Activated naive CD4-positive, alpha-beta T cell treated with anti-CD3 and anti-CD28 coated beads, Interleukin-2, amount 10 ng/mL, durations not matched to agents 7 days and 5 days (primary cell): ENCODE measurements at places on chromosomes 1 and 21.
A peak's percentile ranks its signal among the peaks of the same experiment; 100 is the strongest.

- DNase-seq = no peak
Observed at GRCh38 chr1:14390816-14391215, 207.7 kb upstream of the KAZN start.

GRCh38 chr1:218073062-218073461, 212.0 kb upstream of the RRP15 start:
- no peak for DNase-seq

- no peak for DNase-seq
Observed at GRCh38 chr1:53450225-53450624, 9.0 kb upstream of the DMRTB1 start.

DNA sequence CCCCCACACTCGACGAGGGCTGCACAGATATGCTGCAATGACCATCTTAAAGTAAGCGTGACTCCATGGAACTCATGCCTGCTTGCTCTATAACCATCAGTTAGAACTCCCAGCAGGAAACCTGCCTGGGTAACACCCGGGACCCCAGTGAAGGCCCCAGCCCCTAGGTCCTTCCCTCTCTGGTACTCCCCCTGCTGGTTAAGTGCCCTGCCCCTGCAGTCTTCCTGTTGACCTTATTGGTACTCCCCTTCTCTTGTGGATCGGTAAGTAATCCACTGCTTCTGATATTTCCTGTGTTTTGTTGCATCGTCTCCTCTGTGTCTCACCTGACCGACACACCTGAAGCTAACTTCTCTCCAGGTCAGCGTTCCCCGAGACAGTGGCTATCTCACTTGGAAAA, 104.8 kb upstream of the COG2 start:
- no peak for DNase-seq

DNA sequence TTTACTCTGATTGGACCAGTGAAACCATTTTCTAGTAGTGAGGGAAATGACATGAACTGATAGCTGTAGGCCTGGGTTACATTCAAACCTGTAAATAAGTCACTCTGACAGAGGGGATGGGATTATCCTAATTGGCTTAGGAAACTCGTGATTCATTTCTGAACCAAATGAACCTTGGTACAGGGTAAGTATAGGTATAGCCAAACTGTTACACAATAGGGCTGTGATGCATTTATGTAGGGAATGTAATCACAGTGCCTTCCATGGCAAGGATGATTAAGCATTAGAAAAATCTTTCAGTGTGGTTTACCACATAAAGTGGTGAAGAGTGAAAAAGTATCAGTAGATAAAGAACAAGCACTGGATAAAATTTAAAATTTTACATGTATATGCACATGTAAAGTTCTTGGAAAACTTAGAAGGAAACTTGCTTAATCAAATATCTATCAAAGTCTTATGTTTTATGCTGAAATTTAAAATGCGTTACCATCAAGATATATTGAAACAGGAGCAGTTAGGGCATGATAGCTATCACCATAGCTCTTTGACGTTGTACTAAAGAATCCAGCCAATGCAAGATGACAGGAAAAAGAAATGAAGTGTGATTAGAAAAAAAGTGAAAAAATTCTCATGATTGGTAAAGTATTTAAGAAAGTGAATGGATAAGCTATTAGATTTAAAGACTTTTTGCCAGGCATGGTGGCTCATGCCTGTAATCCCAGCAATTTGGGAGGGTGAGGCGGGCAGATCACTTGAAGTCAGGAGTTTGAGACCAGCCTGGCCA, 63.0 kb downstream of the RABGAP1L start:
- DNase-seq = no peak

DNA sequence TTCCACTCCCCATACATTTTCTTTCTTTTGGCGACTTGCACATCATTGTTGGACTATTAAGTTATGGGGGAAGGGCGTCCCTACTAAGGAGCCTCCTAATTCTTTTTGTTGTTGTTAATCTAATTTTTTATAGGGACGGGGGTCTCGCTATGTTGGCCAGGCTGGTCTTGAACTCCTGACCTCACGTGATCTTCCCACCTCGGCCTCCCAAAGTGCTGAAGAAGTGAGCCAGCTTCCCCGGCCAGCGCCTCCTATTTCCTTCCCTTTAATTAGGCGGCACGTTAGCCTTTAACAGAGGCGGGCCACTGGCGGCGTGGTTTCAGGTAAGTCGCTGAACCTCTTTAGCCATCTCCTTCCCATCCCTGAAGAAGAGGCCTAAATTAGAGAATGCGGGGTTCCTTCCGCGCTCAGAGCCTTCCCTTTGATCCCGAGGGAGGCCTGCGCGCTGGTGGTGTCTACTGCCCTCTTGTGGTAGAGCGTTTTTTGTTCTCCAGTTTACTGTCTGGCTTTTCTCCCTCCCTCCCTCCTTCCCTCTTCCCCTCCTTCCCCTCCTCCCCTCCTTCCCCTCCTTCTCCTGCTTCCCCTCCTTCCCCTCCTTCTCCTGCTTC, 38.1 kb downstream of the TNFRSF9 start:
- peak; percentile 65 for DNase-seq

- DNase-seq = no peak
Observed at GRCh38 chr1:245698860-245699259, 544.1 kb downstream of the KIF26B start.

GRCh38 chr1:78176448-78176847, 130.7 kb downstream of the GIPC2 start:
- DNase-seq = no peak

GRCh38 chr1:53550201-53550741, 91.1 kb downstream of the DMRTB1 start:
- no peak for DNase-seq

GRCh38 chr1:116760487-116760886, 6.3 kb downstream of the CD2 start:
- no peak for DNase-seq

DNA sequence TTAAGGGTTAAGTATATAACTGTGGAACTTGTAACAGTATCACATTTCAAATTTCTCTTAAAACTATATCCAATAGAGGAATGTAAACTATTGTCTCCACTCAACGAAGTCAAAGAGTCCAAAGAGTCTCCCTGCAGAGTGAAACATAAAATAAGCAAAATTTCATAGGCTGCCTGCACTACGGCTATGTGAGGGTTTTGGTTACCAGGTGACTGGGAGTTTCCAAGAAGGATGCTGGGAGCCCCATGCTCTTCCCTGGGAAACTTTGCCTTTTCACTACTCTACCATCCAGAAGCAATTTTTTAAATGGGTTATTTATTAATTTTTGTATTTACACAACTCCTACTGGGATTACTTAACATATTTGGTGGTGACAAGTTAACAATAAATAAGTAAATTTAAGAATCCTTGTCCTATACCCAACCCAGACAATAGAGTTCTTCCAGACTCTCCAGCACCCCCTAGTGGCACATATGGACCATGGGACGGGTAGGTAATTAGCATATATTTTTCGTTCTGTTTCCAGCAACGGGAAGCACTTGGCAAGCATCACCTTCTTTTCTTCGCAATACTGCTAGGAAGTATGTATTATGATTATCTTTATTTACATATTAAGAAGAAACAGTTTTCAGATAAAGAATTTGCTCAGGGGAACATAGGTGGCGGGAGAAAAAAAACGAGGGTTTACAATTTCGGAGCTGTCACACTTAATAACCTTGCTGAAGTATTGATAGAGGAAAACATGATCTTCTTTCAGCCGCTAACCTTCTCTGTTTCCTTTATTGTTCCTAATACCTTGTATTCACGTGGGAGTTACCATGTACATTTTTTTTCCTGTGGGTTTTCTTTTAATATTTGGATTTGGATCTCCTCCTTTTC, 3.5 kb downstream of the FMO2 start:
- peak; percentile 58 for DNase-seq

DNA sequence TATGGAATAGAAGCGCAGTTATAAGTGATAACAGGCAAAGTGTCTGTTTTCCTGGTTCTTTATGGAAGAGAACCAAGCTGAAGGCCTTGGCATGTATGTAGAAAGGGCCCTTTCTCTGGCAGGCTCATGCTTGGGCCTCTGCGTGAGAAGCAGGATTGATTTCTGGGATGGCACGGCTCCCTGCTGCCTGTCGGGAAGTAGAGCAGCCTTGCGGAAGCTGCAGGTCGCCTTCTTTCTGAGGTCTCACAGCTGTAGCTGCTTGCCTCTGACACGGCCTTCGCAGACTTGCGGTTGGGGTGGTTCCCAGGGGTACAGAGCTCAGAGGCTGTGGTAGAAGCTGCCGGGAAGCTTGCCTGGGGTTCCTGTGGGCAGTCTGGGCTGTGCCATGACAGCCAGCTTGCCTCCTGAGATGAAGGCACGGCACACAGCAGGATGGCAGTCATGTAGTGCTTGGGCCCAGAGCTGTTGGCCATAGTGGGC, 39.4 kb downstream of the TRAPPC10 start:
- DNase-seq = no peak

GRCh38 chr1:59328353-59328752, 31.5 kb downstream of the FGGY start:
- no peak for DNase-seq

GRCh38 chr1:230120289-230120920, 53.4 kb downstream of the GALNT2 start:
- DNase-seq = no peak

DNA sequence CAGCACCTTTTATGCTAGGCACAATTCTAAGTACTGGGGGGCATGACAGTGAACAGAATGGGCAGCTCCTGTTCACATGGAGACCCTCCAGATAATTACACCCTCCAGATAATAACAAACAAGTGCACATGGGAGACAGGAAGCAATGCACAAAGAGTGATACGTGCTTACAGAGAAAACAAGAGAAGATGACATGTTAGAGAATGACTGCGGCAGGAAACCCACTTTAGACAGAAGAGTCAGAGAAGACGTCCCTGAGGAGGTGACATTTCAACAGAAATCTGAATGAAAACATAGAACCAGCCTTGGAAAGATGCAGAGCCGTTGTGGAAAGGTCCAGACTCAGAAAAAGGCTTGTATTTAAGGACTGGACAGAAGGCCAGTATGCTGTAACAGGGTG, 54.7 kb upstream of the ARTN start:
- no peak for DNase-seq

DNA sequence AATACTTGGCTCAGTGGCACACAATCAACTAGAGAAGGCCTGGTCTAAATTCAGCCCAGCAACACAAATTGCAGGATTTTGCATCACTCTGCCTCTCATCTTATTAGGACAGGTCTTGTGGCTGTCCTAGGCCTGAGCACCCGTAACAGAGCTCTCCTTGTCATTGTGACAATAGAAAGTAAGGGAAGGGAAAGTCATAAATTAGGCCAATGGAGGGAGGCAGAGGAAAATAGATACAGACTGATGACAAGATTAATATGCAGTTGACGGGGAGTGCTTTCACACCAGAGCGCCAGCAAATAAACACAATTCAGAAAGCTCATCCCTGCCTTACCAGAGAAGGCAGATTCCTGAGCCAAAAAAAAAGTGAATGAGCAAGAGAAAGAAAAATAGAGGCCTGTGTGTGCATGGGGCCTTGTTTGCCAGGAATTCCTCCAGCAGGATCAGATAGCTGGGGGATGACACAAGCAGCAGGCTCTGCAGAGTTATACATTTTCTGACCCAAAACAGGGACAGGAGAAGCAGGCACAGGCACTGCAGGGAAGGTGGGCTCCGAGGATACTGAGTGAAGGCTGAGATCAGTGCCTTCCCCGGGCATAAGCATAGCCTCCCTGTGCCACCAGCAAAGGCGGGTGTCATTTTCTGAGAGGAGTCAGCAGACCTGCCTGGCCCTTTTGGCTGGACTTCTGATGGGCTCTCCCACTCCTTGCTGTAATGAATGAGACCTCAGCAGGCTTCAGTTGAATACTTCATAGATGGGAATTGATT, 110.0 kb upstream of the SPAG17 start:
- DNase-seq = no peak

GRCh38 chr1:119290297-119290696, 78.3 kb upstream of the HAO2 start:
- DNase-seq = no peak

- no peak for DNase-seq
Observed at GRCh38 chr21:44402323-44403105, 49.1 kb downstream of the TRPM2 start.

- no peak for DNase-seq
Observed at GRCh38 chr1:1377540-1378205, 2.7 kb upstream of the AURKAIP1 start.

DNA sequence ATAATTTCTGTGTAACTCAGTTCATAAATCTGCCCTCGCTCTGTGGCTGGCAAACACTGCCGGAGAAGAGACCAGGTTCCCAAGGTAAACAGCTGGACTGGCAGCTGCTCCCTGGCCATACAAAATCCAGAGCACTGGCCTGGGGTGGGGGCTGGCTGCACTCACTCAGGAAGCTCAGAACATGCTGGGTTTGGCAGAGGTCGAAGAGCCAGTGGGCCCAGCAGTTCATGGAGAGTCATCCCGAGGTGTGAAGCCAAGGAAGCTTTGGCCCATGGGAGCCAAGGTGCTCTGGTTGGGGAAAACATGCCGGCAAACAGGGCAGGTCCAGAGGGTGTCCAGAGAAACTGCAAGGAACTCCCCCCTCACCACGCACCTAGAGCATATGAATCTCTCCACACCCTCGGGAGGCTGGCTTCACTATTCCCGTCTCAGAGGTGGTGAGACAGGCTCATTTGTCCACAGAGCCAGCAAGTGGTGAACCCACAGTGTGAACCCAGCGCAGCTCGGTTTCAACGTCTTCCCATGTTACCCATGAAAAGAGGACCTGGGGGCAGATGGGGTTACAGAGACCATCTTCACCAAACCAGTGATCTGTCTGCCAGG, 102.4 kb downstream of the DMRTB1 start:
- no peak for DNase-seq

- no peak for DNase-seq
Observed at GRCh38 chr1:118081387-118081786, 103.6 kb downstream of the SPAG17 start.

DNA sequence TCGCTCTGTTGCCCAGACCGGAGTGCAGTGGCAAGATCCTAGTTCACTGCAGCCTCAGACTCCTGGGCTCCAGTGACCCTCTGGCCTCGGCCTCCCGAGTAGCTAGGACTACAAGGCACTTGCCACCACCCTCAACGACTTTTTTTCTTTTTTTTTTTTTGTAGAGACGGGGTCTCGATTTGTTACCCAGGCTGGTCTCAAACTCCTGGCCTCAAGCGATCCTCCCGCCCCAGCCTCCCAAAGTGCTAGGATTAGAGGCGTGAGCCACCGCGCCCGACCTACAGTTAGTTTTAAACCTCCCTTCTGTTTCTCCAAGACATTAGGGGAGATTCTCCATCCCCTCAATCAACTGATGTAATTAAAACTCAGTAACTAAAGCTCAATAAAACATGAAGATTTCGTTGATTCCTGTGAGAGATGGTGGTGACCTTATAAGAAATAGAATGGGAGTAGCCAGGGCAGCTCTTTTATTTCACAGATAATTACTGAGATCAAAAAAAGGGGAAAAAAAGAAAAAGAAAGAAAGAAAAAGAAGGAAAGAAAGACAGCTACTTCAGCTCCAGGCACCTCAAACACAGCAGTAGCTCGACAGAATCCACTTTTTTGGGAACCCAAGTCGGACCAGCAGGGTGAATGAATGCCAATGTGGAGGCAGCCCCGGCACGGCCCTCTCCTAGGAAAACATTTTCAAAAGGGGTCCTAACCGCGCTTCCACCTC, 598 bp downstream of the GON4L start:
- DNase-seq = no peak

DNA sequence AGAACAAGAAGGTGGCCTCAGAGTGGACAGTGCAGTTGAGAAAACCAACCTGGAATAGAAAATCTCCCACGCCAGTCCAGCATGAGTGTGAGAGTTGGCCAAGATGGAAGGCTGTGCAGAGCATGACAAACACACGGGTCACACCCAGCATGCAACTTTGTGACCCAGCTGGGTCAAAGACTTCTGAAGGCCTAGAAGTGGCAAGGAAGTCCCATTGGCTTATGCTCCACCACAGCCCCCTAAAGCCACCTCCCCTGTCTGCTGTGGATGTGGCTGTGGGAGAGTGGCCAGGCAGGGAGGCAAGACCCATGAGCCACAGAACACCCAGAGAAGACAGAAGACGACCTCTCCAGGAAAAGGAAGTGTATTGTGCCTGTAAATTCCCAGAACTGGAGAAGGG, 13.6 kb downstream of the BATF3 start:
- no peak for DNase-seq
